ENCODE measurements at places on chromosomes 7 and 10.
A peak's percentile ranks its signal among the peaks of the same experiment; 100 is the strongest.

DNA sequence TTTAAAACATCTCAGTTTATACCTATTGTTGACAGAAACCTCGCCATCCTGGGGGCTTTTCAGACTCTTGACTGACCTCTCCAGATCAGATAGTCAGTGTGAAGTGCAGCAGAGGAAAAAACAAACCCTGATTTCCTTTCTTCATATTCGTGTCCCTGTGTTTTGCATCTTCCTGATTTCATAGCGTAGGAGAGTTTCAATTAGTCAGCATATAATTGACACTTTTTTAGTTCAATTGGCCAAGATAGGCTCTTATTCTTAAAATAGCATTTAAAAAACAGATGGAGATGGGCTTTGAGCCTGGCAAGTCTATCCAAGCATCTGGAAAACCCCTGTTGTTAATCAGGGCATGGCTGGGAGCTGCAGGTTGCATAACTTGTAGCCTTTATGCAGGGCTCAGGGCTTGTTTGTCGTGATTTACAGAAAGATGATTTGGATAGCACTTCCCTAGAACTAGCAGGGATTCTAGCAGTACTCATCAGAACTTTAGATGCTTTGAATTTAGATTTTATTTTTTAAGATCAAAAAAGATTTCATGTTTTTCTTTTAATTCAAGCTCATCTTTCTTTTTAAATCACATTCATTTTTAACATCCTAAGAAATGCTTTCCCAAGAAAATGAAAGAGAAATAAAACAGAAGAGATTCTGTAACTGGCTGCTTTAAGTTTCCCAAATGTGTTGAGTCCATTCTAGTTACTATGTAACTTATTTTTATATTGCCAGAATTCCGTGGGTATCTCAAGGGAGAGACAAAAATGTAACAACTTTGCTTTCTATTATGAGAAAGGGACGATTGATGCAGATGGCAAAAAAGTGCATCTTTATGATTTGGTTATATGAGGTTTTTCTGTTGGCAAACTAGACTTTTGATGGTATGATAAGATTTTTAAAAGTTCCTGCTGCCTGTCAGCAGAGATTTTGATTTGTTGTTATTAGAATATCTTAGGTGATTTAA is 270.8 kb upstream of the FZD8 start:
- no peak for DNase-seq

DNA sequence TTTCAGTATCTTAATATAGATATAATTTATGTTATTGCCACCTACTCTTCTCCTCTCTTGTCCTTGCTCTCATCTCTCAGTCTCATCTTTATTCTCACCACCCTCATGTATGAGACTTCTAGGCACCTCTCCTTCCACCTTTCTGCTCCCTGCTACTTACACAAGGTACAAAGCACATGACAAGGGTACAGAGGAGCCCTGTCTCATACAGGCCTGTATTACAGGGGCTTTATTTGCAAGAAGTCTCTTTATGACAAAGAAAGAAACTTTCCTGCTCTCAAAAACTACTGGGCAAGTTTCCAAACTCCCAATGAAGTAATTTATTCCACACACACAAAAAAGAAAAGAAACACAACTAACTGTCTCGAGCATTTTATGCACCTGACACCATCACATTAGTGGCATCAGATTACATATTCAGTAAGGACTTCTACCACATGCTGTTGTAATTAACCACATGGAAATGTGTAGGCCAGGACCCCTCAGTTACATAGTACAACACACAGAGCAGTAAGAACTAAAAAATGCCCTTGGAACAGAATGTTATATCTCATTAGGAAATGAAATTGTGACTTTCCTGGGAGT is 253.1 kb downstream of the FZD1 start:
- DNase-seq, result no peak

- no peak for DNase-seq
These were observed 267 bp downstream of the CALCR start for GRCh38 chr7:93574269-93574645.

- DNase-seq, result no peak
These were observed 68.4 kb downstream of the SLIT1 start for GRCh38 chr10:97117372-97117771.

- DNase-seq, result no peak
These were observed 122.3 kb downstream of the TRIL start for GRCh38 chr7:28835800-28836199.

GRCh38 chr10:79069325-79070080 is 737 bp downstream of the ZMIZ1 start:
- DNase-seq, result peak; percentile 51

DNA sequence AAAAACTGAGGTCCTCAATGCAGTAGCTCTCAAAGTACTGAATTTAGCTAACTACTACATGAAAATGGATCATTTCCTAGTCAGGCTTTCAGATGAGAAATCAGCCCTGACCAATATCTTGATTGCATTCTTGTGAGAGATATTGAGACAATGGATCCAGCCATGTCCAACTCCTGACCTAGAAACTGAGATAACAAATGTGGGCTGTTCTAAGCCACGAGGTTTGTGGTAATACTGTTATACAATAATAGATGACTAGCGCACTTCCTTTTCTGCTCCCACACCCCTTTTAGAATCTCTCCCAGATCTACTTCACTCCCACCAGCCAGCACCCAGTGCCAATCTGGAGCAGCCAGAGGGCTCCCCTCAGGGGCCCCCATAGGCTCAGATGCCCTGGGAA is 209.3 kb upstream of the KMT2E start:
- no peak for DNase-seq

- DNase-seq, result no peak
These were observed 354.2 kb downstream of the DNAJB6 start for GRCh38 chr7:157690833-157691585.

DNA sequence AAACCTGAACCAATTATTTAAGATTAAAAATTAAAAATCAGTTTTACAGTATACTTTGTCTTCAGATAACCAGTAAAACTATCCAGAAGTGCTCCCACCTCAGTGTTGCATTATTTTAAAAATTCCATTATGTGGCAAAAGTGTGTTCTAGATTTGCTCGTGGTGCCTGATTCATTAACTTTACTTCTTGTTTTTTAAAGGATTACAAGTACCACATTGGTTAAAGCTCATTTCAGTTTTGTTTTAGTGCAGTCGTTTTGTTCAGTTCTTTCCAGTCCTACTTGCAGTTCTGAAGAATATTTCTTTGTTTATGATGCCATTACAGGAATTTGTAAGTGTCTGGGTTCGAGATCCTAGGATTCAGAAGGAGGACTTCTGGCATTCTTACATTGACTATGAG is 69.0 kb downstream of the SNX10 start:
- DNase-seq, result no peak

GRCh38 chr10:30804478-30805055 is 175.0 kb upstream of the LYZL2 start:
- no peak for DNase-seq

- no peak for DNase-seq
These were observed 36.6 kb downstream of the TRUB1 start for GRCh38 chr10:114974625-114975024.

DNA sequence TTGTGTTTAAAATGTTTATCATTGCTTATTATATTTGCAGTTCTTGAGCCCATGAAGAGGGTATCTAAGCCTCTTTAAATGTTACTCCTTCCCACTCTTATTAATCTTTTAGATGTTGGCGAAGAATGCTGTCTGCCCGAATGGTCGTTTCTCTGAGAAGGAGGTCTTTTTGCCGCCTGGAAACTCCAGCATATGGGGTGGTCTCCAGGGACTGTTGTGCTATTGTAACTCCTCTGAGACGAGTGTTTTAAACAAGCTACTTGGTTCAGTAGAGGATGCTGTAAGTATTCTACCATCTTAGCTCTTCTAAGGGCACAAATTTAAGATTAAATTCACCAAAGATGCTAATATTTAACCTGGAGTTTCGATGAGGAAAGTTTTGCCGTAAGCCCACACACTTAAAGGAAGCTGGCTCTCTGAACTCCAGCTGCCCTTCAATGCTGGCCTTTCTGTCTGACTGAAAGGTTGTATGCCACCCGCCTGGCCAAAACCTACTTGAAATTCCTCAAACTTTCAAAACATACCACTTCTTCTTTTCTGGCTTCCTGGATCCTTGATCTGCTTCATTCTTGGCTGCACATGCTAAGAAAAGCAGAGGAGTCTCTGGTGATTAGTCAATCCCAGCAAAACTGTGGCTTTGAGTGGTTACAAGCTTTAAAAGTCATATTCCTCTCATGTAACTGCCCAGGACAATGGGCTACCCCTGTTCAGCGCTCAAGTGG is 74.7 kb downstream of the ABCA13 start:
- DNase-seq, result no peak

GRCh38 chr10:47043928-47044538 is 132.8 kb downstream of the PTPN20 start:
- no peak for DNase-seq

DNA sequence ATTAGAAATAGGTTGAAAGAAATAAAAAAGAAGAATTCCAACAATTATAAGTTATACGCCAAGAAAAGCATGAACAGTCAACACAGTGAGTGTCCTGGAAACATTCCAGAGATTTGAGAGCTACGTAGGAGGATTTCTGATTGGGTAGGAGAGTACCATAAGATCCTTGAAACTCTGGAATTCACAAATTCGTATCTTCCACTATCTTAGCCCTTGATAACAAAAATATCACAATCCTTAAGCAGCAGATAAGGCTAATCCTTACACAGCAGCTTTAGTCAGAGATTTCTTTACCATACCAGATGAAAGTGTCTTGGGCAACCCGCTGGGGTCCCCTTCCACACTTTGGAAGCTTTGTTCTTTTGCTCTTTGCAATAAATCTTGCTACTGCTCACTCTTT is 8.2 kb downstream of the TPK1 start:
- no peak for DNase-seq

DNA sequence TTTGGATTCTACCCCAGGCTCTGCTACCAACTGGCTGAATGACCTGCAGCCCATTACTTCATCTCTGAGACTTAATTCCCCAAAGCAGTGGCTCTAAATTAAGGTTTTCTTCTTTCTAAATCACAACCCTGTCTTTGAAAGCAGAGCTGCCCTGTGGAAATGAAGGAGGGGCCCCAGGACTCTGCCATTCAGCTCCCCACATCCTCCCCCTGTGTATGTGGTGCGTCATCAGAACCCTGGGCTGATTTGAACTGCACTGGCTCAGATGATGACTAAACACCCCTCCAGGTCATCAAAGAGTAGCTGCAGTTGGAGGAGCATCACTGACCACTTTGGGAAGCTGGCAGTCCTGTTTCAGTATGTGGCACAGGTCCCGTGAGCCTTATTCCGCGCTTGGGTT is 46.6 kb downstream of the BPGM start:
- peak; percentile 7 for DNase-seq

DNA sequence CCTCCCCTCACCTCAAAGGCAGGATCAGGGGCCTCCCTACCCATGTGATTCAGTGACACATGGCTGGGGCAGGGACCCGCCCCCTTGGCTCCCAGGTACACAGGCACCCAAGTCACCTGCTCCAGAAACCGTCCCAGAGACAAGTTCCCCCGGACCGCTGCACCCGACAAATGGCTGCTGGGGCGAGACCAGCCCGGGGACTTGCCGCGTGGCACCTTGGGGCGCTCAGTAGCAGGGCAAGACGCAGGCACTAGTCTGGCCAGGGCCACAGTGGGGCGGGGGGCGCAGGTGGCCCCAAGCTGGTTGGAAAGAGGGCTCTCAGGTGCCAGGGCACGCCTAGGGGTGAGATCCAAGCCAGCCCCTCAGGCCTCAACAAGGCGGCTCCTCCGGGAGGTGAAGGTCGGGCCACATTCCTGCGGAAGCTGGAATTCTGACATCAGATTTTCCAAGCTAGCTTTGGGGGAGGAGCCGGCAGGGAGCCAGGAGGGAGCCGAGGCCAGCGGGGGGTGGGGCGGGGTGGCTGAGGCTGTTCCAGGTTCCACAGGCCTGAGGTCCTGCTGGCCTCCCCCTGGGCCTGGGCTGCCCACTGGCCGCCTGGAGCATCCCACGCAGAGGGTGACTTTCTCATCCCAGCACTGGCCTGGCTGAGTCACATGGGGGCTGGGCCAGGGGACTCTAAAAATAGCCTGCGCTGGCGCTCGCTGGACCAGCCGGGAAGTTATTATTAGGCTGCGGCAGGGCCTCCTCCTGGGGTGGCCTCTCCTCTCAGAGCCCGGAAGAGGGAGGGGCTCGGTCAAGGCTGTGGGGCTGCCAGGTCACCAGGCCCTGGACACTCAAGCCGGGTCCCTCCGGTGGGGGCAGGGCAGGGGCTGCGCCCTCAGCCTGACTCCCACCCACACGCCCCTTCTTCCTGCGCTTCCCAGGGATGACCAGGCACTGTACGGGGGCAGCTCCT is 20.5 kb upstream of the INPP5A start:
- DNase-seq, result no peak

All from activated CD4-positive, alpha-beta T cell treated with anti-CD3 and anti-CD28 coated beads for 4 hours (primary cell).